ENCODE measurements at places on chromosomes 5 and 9.
A peak's percentile ranks its signal among the peaks of the same experiment; 100 is the strongest.

- no peak for DNase-seq
These were observed 24.5 kb downstream of the QRFP start for GRCh38 chr9:130872093-130872492.

DNA sequence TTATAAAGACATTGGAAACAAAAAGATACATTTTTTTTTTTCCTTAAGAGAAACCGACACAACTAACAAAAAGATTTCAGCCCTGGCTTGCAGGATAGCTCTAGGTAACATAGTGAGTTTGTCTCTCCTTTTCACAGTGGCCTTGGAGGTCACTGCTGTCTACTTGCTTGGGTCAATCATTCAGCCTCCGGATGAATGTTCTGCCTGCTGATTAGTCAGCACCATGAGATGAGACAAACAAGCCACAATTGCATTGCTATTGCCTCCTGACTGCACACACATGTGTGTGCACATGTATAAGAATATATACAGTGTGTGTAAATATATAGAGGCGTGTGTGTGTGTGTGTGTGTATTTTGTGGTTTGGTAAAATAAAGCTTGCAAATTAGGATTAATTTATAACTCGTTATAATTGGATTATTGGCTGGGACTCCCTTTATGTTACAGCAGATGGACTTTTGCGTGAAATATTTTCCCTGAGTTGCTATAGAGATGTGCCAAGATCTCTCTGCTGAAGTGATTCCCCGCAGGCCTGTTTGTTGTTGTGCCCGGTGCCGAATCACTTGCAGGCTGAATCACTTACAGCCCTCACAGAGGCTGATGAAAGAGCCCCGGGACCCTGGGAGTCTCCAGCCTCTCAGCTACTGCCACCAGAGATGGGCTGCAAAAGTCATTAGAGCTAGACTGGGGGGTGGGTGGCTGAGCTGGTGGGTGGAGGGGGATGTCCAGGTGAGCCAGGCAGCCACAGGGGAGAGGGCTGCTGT lies 161.2 kb downstream of the FGF18 start:
- peak; percentile 46 for DNase-seq

DNA sequence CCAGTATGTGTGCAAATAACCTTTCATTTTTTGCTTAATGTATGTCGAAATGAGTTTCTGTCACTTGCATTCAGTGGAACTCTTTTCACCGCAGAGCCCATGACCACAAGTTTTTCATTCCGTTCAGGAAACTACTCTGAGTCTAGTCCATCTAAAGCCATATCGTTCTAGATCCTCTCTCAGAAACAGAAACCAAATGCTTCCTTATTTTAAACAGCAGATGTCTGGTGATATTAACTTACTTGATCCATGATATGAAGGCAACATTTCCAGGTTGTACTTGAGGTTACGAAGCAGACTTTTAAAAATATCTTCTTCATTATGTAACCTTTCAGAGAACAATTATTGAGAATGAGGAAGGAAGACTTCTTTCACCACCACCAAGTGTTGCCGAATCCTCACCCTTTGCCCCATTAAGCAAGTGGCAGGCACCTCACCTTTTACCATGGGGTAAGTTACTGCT lies 72.4 kb upstream of the GNAQ start:
- no peak for DNase-seq

DNA sequence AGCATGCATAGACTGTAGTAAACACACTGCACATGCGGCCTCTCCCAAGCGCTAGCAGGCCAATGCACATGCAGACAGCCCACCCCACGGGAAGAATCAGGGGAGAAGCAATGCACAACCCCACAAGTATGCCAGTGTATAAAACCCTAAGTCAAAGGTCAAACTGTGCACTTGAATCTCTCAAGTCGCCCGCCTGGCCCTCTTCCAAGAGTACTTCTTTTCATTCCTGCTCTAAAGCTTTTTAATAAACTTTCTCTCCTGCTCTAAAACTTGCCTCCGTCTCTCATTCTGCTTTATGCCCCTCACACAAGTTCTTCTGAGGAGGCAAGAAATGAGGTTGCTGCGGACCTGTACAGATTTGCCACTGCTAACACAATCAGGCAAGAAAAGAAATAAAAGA lies 50.4 kb downstream of the PTPDC1 start:
- no peak for DNase-seq
